ENCODE measurements at places on chromosomes 2 and 18. TPM values are rescaled to one million over a fixed set of nuclear protein-coding genes. Genes with fewer than 3 reads are reported as not detected.

Gene REG1A
- total RNA-seq: 5.2 TPM

Gene C2orf74
- 4.8 TPM for total RNA-seq

Gene POTEI
- 0.06 TPM for total RNA-seq

Gene HOXD12
- total RNA-seq: not detected

Gene KIAA2012
- not detected for total RNA-seq

DNA sequence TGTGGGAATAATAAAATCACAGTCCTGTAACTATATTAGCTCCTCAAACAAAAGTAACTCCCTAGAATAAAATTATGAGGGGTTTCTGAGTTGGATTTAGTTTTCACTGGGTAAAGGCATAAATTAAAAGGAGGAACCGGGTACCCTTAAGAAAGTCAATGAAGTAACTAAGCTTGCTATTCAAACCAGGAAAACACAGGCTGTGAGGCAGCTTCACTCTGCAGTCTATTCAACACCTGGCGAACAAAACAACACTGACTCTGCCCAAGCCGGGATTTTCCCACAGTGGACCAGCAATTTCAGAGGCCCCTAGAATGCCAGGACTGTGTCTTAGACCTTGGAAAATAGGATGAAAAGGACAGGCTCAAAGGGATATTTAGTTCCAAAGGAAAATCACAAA, 24.6 kb upstream of the CREB1 start:
- no peak overlapping the region for H3K4me3 ChIP-seq
- DNase-seq: no peak
- peak overlapping the region; percentile 62 for H3K27ac ChIP-seq
- no peaks in the 10 kb centered on the region for H3K36me3 ChIP-seq
- H3K27me3 ChIP-seq: no peaks in the 10 kb centered on the region

GRCh38 chr2:95760806-95761525, 169.2 kb downstream of the TRIM43 start:
- peak; percentile 50 for DNase-seq
- H3K4me1 ChIP-seq: no peaks in the 10 kb centered on the region
- H3K36me3 ChIP-seq: no peaks in the 10 kb centered on the region
- no peak overlapping the region for H3K4me3 ChIP-seq

DNA sequence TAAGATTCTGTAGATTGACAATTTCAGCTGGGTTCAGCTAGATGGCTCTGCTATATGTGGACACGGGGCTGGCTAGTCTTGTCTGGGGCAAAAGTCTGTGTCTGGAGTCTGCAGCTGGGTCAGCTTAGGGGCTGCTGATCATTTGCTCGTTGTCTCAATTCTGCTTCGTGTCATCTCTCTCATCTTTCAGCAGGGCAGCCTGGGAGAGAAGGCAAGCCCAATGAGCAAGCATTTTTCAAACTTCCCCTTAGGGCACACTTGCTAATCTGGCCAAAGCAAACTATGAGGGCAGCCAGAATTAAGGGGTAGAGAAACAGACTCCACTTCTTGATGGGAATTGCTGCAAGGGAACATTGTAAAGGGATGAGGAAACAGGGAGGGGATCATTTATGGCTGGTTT, 462.6 kb downstream of the SLC4A3 start:
- H3K27me3 ChIP-seq: no peaks in the 10 kb centered on the region
- DNase-seq: no peak
- no peak overlapping the region for H3K27ac ChIP-seq
- H3K4me1 ChIP-seq: no peaks in the 10 kb centered on the region

DNA sequence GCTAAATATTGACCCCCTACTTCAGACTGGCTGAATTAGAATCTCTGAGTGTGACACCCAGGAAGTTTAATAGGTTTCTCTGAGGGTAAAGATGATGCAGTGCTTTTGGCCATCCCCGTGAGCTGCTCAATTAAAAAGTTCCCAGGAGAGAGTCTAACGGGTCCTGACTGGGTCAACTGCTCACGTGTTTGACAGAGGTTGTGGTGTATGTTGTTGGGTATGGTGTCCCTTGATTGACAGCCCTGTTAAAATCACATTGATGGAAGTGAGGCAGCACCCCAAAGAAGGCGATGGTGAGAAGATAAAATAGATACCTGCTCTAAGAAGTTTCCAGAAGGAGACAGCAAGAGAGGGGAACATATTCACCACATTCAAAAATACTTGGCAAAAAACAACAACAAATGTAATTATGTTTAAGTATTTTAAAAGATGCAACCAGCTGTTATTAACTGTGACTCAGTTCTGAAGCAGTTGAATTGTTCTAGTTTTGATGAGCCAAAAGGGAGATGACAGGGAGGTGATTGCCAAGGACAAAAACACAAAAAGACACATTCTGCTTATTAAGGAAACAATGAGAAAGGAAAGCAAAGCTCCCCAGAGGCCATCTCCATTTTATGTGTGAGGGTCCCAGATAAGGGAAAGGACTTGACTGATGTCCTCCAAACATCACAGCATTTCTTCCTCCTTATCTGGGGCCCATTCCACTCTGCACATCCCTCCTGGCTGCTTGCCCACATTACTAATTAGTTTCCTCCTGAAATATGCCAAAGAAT, 11.5 kb upstream of the GMCL1 start:
- no peak for DNase-seq
- no peak overlapping the region for H3K27ac ChIP-seq
- no peaks in the 10 kb centered on the region for H3K27me3 ChIP-seq
- no peaks in the 10 kb centered on the region for H3K4me1 ChIP-seq

DNA sequence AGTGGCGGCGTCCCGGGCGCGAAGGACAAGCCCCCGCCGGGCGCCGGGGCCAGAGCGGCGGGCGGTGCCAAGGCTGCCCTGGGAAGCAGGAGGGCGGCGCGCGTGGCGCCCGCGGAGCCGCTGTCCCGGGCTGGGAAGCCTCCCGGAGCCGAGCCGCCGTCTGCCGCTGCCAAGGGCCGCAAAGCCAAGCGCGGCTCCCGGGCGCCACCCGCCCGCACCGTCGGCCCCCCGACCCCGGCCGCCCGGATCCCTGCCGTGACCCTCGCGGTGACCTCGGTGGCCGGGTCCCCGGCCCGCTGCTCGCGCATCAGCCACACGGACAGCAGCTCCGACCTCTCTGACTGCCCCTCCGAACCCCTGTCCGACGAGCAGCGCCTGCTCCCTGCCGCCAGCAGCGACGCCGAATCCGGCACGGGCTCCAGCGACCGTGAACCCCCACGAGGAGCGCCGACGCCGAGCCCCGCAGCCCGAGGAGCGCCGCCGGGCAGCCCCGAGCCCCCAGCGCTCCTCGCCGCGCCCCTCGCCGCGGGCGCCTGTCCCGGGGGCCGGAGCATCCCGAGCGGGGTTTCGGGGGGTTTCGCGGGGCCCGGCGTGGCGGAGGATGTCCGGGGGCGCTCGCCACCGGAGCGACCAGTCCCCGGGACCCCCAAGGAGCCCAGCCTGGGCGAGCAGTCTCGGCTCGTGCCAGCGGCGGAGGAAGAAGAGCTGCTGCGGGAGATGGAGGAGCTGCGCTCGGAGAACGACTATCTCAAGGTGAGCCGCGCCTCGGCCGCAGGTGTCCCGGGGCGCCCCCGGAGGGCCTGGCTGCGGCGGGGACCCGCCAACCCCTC, 820 bp downstream of the MTCL1 start:
- DNase-seq: peak; percentile 56
- peak overlapping the region; percentile 96 for H3K4me3 ChIP-seq
- no peaks in the 10 kb centered on the region for H3K4me1 ChIP-seq
- H3K36me3 ChIP-seq: no peaks in the 10 kb centered on the region

DNA sequence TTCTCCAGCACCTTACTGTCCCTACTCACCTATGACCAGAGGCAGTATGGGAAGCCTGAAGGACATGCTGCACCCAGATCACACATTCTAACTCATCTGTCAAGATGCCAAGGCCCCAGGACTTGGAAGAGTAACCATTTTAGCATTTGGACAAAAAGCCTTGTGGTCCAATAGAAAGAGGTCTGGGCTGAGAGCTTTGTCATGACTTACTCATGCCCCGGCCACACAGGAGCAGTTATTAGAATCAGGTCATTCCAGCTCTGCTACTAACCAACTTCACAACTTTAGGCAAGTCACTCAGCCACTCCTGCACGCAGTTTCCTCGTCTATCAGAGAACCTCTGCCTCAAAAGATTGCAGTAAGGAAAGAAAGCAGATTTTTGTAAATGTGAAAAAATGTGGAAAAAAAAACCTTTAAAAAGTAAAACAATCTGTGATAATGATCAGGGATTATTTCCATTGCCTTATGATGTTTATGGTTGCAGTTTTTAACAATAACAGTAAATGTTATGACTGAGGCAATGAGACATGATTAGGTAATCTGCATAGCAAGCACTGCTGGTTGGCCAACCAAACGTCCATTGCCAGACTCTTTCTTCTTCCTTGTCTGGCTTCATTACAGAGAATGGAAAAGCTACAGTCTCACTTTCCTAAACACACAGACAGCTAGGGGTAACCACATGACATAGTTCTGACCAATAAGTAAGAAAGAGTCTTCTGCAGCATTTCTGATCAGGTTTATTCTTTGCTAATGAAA, 255.4 kb upstream of the CHAC2 start:
- no peaks in the 10 kb centered on the region for H3K36me3 ChIP-seq
- no peaks in the 10 kb centered on the region for H3K4me1 ChIP-seq
- H3K27me3 ChIP-seq: no peaks in the 10 kb centered on the region
- H3K4me3 ChIP-seq: no peak overlapping the region
- no peak for DNase-seq
- no peak overlapping the region for H3K27ac ChIP-seq

GRCh38 chr18:35983818-35984217, 11.3 kb downstream of the RMP24 start:
- no peaks in the 10 kb centered on the region for H3K4me1 ChIP-seq
- DNase-seq: no peak
- H3K27me3 ChIP-seq: no peaks in the 10 kb centered on the region
- peaks cover 1% of the 10 kb centered on the region for H3K36me3 ChIP-seq
- H3K4me3 ChIP-seq: no peak overlapping the region

GRCh38 chr2:174145827-174146226, 102.5 kb downstream of the OLA1 start:
- no peaks in the 10 kb centered on the region for H3K27me3 ChIP-seq
- peaks cover 2% of the 10 kb centered on the region for H3K36me3 ChIP-seq
- no peak for DNase-seq
- no peaks in the 10 kb centered on the region for H3K4me1 ChIP-seq
- no peak overlapping the region for H3K27ac ChIP-seq
- H3K4me3 ChIP-seq: no peak overlapping the region

DNA sequence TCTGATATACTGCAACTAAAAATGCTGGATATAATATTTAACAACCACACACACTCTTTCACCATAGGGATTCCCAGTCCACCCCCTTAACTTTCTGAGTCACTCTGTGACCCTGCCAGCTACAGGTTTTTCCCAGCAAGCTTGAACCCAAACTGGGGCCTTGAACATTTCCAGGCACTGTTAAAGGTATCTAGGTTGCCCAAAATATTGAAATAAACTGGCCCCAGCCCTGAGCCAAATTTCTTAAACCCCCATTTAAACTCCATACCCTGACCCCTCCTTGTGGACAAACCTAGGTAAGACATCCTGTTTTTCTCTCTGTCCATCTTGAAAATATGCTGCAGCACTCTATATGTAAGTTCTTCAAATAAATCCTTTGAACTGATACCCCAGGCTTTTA, 19.7 kb upstream of the DCTN1 start:
- no peaks in the 10 kb centered on the region for H3K4me1 ChIP-seq
- DNase-seq: no peak
- no peak overlapping the region for H3K27ac ChIP-seq
- H3K27me3 ChIP-seq: no peaks in the 10 kb centered on the region
- no peaks in the 10 kb centered on the region for H3K36me3 ChIP-seq

DNA sequence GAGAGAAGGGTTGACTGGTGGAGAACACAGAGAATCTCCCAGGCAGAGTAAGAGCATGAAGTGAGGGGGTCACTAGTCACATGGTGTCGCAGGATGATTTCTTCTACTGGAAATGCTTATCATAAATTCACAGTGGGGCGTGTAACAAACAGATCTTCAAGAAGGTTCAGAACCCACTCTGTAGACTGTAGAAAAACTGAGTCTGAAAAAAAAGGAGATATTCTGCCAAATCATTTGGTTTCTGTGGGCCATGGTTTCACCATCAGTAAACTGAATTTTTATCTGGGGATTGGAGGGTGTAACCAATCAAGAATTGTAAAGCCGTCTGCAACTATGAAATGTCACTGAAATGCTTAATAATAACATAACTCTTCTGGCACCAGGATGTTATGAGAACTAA, 15.0 kb downstream of the TPGS2 start:
- H3K27ac ChIP-seq: no peak overlapping the region
- H3K27me3 ChIP-seq: no peaks in the 10 kb centered on the region
- no peak for DNase-seq
- no peak overlapping the region for H3K4me3 ChIP-seq
- H3K4me1 ChIP-seq: peaks cover 2% of the 10 kb centered on the region

GRCh38 chr2:101388232-101388631, 929 bp upstream of the CREG2 start:
- H3K27ac ChIP-seq: no peak overlapping the region
- no peak overlapping the region for H3K4me3 ChIP-seq
- H3K36me3 ChIP-seq: no peaks in the 10 kb centered on the region

DNA sequence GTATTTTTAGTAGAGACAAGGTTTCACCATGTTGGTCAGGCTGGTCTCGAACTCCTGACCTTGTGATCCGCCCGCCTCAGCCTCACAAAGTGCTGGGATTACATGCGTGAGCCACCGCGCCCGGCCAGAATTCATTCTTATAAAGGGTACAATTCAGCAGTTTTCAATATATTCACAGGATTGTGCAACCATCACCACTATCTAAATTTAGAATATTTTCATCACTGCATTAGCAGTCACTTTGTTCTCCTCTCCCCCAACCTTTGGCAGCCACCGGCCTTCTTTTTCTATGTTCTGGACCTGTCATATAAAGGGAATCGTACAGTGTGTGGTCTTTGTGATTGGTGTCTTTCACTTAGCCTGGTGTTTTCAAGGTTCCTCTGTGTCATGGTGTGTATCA, 40.7 kb downstream of the TCF7L1 start:
- no peak for DNase-seq
- no peak overlapping the region for H3K4me3 ChIP-seq

GRCh38 chr2:24022975-24023575, 13.2 kb downstream of the MFSD2B start:
- no peak for DNase-seq
- no peak overlapping the region for H3K27ac ChIP-seq
- peaks cover 4% of the 10 kb centered on the region for H3K36me3 ChIP-seq
- no peaks in the 10 kb centered on the region for H3K27me3 ChIP-seq
- no peaks in the 10 kb centered on the region for H3K4me1 ChIP-seq
- no peak overlapping the region for H3K4me3 ChIP-seq

GRCh38 chr2:160606341-160606740, 112.7 kb upstream of the RBMS1 start:
- H3K4me3 ChIP-seq: no peak overlapping the region
- H3K4me1 ChIP-seq: no peaks in the 10 kb centered on the region
- H3K27ac ChIP-seq: no peak overlapping the region
- no peak for DNase-seq

DNA sequence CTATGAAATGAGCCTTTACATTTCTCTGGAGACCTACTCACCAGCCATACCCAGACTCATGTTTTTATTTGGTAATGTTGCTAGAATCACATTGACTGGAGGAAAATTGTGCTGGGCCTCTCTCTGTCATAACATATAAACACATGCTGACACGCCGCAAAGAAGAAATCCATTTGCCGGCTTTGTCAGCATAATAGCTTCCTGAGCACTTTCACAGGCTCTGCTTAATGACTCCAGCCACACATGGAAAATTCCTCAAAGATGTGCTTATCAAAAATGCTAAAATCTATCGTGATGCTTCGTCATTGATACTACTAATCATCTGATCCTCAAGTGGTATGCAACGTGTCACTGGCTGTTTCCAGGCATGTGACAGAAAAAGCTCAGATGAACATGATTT, 63.1 kb downstream of the RND3 start:
- no peaks in the 10 kb centered on the region for H3K4me1 ChIP-seq

Data from aorta (tissue), 5 donors.